Cortex of kidney (tissue), 1 donor: ENCODE measurements at places on chromosomes 1 and 21.

DNA sequence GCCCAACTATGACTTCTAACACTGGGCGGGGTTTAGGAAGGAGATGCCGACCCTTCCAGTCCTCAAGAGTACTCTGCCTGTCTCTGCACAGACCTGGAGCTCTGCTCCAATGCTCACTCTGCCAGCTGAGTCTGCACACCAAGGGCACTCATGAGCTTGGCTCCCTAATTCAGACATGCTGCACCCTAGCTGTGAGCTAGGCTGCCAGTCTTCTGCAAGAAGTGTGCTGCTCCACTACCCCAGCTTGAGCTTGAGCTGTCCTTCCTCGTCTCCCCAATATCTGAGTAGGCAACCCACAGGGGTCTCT, 13.2 kb downstream of the TP53BP2 start:
- no peak for DNase-seq

DNA sequence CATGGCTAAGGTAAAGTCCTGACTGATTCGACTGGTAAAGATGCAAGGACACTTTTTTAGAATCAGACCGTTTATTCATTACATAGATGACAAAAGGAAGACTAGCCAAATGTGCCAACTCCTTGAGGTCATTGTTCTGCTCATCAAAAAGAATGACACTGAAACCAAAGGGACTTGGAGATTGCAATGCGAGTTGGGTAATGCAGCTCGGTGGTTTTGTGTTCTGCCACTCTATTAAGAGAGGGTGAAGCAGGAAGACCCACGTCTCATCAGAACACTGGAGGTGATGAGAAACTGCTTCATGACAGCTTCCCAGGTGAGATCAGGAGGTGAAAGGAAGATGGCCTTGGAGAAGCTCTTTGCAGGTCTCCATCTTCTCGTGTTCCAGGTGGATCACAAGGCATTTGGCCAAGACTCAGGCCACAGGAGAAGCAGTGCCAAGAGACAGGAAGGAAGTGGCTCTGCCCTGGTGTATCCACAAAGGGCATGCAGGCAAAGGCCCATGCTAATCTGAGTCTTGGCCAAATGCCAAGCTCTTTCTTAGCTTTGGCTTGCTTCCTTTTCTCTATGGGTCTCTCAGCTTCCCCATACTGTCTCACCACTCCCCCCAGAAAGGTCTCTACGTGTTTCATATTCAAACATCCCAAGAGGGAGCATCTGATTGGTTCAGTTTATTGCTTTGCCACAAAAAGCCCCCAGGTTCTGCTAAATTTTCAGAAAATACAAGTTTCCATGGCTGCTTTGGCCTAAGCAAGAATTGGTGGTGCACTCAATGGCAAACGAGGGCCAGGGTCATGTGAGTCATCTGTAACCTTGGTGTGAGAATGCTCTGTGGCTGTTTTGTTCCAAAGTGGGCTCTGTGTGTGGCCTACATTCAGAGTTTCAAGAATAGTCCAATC, 5.7 kb upstream of the CCT8 start:
- DNase-seq = no peak

DNA sequence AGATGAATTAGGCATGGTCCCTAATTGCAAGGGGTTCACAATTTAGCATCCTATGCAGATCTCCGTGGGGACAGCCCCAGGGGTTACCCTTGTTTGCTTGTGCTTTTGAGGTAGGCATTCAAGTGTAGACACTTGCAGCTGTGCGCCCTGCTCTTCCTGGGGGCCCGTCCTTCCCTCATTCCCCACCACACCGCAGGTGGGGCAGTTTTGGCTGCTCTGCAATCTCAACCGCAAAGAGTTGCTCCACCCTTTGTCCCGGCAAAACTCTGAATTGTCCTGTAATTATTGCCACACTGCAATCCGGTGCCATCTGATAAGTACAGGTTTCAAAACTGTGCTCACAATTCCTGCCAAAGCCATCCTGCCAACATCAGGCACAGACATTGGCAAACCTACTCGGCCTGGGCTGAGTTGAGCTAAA, 65.4 kb upstream of the LYST start:
- no peak for DNase-seq

GRCh38 chr1:96978444-96978843, 256.9 kb downstream of the PTBP2 start:
- no peak for DNase-seq

DNA sequence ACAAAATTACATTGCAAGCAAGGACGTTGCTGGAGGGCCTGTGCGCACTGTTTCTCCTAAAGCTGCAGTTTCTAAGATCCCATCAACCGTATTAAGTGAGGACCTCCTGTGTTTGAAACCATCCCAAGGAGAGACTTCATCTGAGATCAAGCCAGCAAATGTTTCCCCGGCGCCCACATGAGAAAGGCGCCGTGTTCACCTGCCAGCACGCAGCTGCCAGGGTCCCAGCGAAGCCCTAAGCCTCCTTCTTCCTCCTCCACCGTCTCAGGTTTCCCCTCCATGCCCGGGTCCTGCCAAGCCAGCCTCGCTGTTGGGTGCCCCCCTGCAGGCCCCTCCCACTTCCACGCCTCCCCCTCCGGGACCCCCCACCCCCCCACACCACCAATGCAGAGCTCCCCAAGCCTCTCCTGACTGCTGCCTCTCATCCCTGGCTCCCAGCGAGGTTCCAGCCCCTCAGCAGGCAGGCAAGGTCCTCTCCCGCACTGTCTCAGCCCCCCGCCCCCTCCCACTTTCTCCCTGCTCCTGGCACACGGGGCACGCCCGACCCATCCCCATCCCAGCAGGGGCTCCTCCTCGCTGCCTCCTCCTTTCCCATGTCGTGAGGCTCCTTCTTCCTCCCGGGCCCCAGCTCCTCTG, 8.6 kb upstream of the TFF1 start:
- no peak for DNase-seq

DNA sequence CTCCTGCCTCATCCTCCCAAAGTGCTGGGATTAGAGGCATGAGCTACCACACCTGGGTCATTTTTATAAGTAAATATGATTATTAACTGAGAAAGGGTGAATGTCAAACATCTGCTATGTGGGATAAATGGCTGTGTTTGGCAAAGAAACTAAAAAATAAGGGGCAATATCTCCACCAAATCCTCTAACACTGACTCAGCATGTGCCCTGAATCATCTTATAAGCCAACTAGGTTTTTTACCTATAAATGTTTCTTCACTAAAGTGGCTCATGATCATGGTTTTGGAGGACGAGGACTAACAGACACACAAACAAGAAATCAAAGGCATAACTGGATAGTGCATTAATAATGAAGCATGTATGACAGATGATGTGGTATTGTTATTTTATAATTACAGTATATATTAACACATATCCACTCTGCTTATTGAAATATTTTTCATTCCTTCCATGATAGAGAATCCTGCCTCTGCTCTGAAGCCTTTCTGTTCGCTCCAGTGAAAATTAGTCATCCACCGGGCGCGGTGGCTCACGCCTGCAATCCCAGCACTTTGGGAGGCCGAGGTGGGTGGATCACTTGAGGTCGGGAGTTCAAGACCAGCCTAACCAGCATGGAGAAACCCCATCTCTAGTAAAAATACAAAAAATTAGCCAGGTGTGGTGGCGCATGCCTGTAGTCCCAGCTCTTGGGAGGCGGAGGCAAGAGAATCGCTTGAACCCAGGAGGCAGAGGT, 11.7 kb upstream of the ARHGAP29 start:
- no peak for DNase-seq

- no peak for DNase-seq
Measured at GRCh38 chr1:18469514-18469913, 11.2 kb upstream of the KLHDC7A start.

DNA sequence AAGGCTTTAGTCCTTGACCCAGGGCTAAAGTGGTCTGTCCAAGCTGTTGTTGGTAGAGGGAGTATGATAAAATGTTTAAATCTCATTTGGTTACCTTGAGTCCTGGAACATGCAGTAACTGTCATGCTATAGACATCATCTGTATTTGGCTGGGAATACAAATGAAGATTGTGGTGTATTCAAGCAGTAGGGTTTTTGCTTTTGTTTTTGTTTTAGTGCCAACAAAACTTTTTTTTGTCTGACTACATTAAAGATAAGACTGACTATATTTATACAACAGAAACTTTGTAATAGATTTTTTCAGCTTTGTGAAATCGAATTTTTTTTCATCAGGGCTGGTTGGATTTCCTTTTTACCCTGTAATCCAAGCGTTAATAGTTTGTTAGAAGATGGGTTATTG, 7.4 kb upstream of the SARS1 start:
- no peak for DNase-seq

DNA sequence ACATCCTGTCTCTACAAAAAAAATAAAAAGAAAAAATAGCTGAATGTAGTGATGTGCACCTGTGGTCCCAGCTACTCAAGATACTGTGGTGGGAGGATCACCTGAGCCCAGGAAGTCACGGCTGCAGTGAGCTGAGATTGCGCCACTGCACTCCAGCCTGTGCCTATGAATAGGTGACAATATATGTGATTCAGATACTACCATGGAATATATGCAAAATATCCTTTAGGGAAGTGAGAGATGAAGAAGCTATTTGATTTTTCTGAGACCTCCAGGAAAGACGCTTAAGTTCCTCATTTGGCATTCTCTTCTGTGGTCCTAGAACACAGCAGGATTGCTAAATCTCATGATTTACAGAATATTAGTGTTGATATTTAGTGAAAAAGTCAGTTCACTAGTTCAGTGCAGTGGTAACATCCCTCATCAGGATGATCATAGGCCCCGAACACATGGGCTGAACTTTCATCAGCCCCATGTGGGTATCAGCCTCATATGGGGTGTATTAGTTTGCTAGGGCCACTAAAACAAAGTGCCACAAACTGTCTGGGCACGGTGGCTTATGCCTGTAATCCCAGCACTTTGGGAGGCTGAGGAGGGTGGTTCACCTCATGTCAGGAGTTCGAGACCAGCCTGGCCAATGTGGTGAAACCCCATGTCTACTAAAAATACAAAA, 6.0 kb upstream of the VASH2 start:
- DNase-seq = no peak

DNA sequence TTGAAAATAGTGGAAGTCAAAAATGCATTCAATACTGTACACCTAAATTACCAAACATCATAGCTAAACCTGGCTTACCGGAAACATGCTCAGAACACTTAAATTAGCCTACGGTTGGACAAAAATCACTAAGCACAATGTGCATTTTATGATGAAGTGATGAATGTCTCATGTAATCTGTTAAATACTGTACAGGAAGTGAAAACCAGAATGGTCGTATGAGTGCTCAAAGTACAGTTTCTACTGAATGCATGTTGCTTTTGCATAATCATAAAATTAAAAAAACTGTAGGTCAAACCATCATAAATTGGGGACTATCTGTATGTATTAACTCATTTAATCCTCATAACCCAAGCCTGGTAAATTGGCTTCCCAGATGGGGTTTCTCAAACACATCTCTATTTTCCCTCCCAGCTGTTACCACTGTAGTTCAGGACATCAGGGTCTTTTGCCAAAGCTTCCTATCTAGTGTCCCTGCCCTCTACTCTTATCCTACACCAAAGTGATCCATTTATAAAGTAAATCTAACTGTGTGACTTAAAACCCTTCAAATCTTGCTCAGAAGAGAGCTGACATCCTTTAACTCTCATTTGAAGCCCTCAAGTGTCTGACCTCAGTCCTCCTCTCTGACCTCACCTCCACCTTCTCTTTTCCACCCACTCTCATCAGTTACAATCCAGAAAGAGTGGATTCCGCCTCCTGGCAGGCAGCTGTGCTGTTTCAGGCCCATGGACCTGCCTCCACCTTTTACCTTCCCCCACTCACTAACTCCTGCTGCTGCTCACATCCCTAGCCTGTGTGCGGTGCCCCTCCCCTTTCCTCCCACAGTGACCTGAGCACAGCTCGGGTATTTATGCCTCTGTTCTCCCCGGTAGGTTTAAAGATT, 356.4 kb upstream of the ST6GALNAC5 start:
- no peak for DNase-seq

DNA sequence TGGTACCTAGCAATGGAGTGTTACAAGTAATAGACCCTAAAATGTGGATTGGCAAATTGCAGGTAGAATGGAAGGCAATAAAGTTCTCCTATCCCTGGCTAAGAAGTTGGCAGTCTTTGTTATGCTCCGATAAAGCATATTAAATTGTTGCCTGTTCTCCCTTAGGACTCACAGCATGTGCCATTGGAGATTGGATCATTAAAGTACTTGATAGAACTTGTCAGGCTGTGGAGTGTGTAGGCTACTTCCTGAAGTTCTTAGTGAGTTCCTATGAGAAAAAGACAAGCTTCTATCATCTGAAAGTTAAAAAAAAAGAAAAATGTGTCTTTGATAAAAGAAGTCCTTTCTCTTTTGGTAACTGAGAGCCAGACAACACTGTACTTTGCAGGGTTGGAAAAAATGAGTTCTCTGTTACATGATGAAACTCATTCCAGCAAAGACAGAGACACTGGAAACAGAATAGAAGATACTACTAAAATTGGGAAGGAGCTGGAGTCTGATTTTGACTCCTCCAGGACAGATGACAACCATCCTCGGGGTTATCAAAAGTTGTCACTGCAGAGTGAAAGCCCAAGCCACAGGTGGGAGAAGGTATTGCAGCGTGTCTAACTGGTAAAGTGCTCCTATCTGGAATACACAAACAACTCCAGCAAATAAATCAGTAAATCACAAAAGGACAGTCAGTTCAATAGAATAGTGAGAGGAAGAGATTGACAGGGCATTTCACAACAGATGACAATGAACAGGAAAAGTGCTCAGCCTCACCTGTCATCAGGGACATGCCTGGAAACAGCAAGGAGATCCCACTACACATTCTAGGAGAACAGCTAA, 87.5 kb upstream of the WDR26 start:
- no peak for DNase-seq

- no peak for DNase-seq
Measured at GRCh38 chr1:15851210-15852035, 3.9 kb downstream of the SPEN start.

GRCh38 chr1:213868482-213868881, 119.3 kb upstream of the PROX1 start:
- DNase-seq = no peak

DNA sequence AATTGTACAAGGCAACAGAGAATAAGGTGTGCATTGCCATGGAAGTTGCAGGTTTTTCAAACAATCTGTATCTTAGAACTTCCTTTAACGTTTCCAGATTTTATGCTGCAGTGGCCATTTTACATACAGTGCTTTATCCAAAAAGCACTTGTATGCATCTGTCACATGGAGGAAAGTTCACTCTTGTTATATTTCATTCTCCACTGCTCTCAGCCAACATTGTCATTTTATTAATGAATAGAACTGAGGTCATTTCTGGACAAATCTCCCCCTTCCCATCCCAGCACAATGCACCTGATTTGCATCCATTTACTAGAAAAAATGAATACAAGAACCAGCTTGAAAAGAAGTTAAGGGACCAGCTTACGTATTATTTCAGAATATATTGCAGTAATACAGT, 342.0 kb downstream of the USP25 start:
- no peak for DNase-seq

DNA sequence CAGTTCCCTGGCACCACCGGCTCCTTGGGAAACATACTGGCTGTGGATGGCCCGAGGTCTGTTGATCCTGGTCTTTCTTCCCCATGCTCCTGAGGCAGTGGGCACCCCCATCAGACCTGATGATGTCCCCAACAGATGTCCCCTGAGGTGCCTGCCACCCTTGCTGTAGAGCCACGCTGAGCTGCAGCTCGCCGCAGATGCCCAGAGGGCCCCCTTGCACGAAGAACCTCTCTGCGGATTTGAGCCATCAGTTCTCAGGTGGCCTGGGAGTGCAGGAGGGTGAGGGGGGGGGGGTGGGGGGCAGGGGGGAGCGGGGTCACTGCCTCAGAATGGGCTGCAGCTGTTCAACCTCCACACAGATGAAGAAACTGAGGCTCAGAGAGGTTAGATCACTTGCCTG, 60.9 kb downstream of the GLIS1 start:
- DNase-seq = no peak

- DNase-seq = no peak
Measured at GRCh38 chr1:62621907-62622306, 24.6 kb downstream of the ANGPTL3 start.
